AG08395 (cell line): ENCODE measurements at places on chromosomes 2 and 18.

DNA sequence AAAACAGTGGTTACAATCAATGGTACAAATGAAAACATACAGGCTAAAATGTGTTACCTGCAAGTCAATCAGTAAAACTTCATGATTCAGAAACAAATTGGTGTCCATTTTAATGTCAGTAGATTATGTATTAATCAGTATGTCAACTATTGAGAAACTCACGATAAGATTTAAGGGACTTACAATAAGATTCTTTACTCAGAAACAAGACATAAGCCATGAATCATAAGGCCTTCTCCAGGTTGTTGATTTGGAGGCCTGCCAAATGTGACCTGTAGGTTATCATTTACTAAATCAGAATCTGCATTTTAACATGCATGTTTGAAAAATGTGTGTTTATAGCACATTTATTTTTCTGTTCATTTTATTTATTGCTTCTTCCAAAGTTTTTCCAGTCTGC is 623.1 kb downstream of the CCDC85A start:
- DNase-seq, result no peak

- DNase-seq, result peak; percentile 75
Observed at GRCh38 chr2:176280867-176281658, 11.8 kb downstream of the MTX2 start.

- peak; percentile 62 for DNase-seq
Observed at GRCh38 chr18:56315363-56315762, 323.0 kb downstream of the TXNL1 start.

DNA sequence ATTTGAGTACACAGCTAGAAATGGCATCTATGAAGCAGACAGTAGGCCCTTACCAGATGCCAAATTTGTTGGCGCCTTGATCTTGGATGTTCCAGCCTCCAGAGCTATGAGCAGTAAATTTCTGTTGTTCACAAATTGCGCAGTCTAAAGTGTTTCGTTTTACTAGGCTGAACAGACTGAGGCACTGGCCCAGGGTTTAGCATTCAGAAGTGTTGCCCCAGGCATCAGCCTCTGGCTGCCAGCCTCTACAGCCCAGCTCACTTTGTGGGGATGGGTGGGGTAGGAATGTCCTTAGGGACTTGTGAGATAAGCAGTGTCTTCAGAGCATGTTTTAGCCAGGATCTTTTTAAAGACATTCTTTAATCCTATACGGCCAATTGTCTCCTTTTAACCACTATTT is 51.5 kb upstream of the MGAT5 start:
- DNase-seq, result no peak

DNA sequence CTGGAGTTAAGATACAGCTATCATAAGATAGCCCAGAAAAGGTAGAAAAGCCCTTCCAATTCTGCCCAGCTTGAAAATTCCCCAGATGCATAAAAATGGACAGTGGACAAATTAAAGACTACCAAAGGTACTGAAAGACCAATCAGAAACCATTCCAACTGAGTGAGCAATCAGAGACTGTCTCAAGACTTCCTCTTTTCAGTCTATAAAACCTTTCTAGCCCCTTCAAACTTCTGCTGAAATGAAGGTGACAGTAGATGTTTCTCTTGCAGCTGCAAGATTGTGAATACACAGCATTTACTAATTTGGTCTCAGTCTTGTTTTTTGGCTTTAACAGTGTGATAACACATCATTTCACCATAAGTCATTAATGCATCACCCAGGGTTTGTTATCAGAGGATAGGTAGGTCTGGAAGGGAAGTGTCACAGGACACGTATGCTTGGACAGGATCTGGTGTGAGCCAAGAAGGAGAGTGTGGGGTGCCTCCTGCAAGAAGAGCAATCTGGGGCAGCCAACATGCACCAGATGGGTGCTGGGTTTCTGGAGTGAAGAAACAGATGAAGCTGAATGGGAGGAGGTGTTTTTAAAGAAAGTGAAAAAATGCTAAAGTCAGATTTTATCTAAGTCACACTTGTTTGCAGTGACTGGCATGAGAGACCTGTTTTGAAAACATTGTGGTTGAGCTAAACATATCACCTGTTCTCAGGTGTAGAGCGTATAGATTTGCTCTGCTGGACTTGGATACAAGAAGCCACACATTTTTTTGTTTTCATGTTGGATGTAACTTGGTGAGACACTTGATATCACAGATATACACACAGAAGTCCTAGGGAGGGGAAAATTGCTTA is 75.3 kb upstream of the DDX18 start:
- no peak for DNase-seq

- peak; percentile 25 for DNase-seq
Observed at GRCh38 chr2:140643761-140644187, 1487.0 kb downstream of the LRP1B start.

- no peak for DNase-seq
Observed at GRCh38 chr2:197045115-197045514, 118.6 kb upstream of the PGAP1 start.

DNA sequence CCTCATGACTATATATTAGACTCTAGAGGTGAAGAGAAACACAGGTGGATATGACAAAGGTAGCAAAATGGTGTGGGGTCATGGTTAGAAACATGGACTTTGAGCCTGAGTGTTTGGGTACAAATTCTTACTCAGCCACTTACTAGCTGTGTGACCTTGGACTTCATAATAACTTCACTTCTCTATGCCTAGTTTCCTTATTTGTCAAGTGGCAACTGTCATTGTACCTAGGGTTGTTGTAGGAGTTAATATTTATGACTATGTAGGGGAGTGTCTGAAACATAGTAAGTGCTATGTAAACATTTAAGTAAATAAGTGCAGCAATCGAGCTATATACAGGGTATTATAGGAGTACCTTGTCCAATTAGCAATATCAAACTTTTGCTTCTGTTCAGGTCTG is 49.7 kb upstream of the RAPH1 start:
- DNase-seq, result no peak

DNA sequence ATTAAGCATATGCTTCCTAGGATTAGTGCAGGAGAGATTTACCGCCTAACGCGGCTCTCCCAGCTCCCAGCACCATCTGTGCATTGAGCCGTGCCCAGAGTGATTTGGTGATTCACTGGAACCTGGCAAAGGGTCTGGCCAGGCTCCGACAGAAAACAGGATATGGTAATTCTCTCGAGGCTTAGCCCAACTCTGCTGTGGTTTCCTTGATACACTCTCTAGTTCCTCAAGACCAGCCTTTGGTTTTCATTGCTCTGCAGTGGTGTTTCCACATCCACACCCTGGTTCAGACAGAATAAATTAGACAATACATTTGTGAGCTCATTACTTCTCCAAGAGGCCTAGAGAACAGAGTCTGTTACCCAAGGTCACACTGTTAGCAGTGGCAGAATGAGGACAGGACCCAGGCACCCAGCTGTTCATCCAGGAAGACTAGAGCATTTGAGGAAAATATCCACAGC is 23.0 kb upstream of the SMAD2 start:
- peak; percentile 88 for DNase-seq

GRCh38 chr2:188870289-188870688 is 103.9 kb upstream of the COL3A1 start:
- peak; percentile 80 for DNase-seq

- no peak for DNase-seq
Observed at GRCh38 chr18:46319783-46320182, 215.6 kb downstream of the HAUS1 start.

DNA sequence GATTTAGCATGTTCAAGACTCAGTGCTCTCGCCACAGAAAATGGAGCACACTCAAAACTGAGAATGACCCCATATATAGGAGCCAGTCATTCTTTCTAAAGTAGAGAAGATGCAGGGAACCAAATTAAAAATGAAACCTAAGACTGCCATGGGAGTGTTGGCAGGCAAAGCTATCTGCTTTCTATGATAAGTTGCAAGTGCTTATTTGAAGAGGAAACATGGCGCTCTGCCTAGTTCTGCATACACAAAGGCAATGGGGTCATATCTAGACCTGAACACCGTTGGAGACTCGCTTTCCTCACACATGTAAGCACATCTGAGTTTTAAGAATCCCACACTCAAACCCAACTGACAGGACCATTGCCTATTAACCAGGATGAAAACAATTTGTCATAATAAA is 292.5 kb downstream of the ALK start:
- DNase-seq, result no peak

DNA sequence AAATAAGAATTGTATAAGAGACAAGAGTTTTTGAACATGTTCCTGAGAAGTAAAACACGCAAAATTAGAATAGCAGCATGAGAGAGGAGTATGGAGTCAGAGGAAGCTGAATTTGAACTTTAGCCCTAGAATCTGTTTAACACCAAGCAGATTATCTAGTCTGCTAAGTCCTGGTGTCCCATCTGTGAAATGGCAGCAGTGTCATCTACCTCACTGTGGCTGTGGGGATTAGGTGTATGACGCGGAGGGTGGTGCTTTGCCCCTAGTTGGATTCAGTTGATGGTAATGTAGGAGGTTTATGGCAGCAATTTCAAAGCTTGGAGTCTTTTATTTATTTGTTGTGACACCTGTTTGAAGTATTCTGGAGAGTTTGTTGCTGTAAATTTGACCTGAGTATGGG is 79.2 kb downstream of the ZNF532 start:
- no peak for DNase-seq

- DNase-seq, result no peak
Observed at GRCh38 chr18:63223837-63224236, 95.7 kb downstream of the BCL2 start.

- no peak for DNase-seq
Observed at GRCh38 chr2:4269885-4270284, 566.5 kb downstream of the DCDC2C start.

DNA sequence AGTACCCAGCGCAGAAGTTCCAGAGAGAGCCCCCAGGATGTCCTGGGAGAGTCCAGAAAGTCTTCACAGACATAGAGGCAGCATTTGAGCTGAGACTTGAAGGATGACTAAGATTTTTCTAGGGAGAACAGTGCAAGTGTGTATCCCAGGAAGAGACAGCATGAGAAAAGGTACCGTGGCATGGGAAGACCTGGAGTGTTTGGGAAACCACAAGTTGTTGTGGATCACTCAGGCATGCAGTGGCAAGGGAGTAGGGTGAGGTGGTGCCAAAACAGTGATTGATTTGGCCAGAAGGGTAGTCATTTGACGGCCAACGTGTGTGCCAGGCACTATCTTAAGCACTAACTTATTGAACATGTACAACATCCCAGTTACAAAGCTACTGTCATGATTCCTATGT is 24.5 kb upstream of the KCNK3 start:
- DNase-seq, result no peak
